ENCODE measurements at places on chromosomes 3 and 15.

DNA sequence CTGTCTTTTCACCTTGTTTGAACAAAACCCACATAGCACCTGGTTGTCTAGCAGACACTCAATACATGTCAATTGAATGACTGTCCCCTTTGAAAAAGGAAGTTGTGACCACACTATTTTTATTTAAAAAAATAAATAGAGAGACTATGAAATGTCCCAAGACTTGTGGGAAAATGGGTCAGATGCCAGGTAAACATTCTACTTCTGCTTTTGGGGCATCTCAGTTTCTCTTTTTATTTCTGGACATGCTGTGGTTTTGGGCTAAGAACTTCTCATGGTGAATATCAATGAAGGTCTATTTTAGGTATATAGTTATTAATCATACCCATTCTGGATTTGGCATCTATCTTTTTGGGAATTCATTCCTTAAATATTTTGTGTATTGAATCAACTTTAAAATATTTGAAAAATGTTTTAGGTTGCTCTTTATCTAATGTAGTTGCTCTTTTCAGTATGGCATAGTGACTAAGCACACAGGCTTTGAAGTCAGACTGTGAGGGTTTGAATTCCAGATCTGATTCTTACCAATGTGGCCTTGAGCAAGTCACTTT, 4.4 kb downstream of the TMEM45A start:
- peak; percentile 57 for DNase-seq

DNA sequence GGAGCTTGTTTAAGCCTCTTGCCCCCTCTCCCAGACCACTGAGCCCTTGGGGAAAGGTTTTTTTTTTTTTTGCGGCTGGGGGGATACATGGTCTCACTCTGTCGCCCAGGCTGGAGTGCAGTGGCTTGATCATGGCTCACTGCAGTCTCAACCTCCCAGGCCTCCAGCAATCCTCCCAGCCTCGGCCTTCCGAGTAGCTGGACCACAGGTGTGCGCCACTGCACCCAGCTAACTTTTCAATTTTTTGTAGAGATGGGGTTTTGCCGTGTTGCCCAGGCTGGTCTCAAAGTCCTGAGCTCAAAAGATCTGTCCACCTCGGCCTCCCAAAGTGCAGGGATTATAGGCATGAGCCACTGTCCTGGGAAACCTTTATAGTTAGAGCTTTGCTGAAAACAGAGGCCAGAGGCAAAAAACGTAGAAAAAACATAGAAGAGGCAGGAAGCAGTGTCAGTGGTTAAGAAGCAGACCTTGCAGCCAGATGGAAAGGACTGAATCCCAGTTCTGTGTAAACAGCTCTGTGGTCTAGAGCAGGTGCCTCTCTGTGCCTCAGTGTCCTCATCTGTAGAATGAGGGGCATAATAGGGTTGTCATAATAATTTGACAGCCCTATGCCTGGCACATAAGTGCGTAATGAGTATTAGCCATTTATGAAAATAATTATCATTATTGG, 33.1 kb downstream of the CMTM7 start:
- DNase-seq: no peak

DNA sequence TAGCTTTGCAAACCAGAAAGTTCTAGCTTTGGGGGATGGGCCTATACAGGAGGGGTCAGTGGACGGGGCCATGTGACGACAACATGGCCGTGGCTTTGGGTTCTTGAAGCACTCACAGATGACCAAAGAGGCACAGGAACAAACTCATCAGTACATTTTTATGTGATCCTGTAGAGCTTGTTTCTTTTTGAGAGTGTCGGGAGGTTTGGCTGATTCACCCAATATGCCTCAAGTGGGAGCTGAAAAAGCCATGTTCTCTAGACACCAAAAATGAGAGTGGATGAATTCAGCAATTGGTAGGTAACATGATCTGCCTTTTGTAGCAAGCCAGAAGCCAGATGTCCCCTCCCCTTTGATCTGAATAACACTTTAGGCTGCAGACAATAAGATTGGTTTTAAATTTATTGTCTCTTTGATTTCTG, 30.1 kb downstream of the GREM1 start:
- peak; percentile 15 for DNase-seq

- DNase-seq: no peak
Observed at GRCh38 chr3:136856665-136857064, 5.3 kb upstream of the NCK1 start.

DNA sequence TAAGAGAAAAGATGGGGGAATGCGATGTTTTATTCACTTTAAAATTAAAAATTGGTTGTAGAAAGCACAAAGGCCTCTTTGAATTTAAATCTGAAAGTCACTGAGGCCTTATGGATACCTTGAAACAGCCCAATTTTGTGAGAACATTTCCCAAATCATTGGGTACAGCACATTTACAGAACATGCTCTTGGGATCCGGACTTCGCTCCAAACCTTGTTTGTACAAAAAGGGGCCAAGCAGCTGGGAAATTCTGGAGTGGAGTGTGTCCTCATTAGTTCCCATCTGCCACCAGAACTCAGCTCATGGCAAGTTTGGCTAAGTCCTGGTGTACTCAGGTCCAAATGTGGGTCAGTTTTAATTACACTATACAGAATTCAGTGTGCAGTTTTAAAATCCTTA, 254.2 kb downstream of the ZBTB20 start:
- no peak for DNase-seq

DNA sequence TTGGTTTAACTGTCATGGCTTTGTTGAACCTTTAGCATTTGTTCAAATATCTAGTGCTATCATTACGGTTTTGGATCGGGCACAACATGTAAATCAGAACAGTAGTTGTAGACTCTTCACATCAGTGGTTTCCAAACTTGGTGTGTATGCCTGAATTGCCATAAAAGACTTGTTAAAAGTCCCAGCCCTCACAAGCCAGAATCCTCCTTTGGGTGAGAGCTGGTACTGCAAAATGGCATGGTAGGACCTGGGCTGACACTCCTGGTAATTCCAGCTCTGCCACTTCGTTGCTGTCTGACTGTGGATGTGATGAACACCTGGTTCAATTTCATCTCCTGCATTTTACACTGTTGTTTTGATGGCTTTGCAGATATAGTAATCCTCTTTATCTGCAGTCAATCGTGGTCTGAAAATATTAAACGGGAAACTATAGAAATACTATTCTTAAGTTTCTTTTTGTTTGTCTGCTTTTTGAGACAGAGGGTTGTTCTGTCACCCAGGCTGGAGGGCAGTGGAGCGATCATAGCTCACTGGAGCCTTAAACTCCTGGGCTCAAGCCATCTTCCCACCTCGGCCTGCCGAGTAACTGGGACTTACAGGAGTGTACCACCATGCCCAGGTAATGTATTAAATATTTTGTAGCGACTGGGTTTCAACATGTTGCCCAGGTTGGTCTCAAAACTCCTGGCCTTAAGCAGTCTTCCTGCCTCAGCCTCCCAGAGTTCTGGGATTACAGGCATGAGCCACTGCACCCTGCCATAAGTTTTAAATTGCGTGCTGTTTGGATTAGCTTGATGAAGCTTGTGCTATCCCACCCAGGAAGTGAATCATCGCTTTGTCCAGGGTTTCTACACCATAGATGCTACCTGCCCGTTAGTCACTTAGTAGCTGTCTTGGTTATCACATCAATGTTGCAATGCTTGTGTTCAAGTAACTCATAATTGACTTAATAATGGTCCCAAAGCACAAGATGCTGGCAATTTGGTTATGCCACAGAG, 61.6 kb downstream of the RAB7A start:
- DNase-seq: no peak

DNA sequence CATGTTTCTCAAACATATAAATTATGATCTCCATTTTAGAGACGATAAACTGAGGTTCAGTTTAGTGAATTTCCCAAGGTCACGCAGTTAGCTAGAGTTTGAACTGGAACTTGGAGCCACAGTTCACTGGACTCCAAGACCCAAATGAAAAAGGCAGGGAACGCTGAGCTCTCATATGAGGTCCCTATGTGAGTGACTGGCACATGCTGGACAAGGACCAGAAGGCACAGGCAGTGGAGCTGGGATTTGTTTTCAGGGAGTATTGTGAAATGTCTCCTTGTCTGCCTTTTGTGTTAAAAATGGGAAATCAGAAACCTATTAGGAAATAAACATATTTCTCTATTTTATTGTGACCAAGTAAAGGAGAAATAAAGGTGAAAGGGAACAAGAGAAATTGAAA, 63.5 kb downstream of the MESD start:
- DNase-seq: peak; percentile 16

- DNase-seq: no peak
Observed at GRCh38 chr15:61243983-61244593, 15.0 kb upstream of the RORA start.

- peak; percentile 64 for DNase-seq
Observed at GRCh38 chr3:187264021-187264420, 27.5 kb downstream of the MASP1 start.

DNA sequence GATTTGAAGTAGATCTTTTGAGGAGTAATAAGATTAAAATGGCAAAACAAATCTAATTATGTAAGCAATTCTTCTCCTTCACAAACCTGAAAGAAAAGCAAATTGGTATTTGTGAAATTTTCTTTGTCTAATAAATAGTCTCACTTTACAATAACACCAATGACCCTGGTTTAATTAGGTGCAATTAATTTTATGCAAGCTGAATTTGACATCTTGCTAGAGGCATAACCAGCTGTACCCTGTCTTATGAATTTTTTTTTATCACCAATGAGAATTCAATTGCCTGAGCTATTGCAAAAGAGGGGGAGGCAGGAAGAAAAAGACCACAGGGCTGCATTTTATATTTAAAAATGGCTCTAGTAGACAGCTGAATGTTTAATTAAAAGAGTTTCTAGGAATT, 113.5 kb upstream of the IL12A start:
- DNase-seq: no peak

- no peak for DNase-seq
Observed at GRCh38 chr15:48467801-48468200, 136.6 kb downstream of the DUT start.

DNA sequence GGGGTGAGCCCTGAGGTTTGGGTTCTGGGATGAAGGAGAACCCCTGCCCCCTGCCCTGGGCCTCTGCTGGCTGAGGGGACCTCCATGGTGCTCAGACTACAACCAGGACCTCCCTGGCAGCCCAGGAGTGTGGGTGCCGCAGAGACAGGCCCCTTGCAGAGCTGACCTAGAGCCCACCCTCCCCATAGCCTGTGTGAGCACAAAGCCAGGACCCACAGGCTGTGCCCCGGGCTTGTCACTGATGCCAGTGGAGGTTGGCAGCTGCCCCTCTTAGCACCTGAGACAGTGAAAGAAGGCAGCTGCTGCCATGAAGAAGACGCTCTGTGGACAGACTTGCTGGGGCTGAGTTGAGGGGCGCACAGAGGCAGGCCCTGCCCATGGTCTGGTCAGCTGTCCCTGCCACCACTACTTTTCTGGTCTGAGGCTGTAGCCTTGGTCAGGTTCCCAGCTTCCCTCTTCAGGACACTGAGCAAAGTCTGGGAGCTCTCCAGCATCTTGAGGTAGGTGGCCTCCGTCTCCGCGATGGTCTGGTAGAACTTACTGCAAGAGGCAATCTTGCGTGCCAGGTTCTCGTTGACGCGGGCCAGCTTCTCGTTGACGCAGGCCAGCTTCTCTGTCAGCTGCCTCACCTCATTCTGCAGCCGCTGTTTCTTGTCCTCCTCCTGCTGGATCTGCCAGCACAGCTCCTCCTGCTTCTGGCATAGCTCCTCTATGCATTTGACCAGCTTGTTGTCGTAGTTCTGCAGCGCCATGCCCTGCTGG, 23.0 kb downstream of the USP4 start:
- DNase-seq: no peak

GRCh38 chr3:169104972-169105371, 558.5 kb downstream of the MECOM start:
- DNase-seq: peak; percentile 70

GRCh38 chr15:101322854-101323477, 27.9 kb upstream of the SNRPA1 start:
- DNase-seq: no peak

DNA sequence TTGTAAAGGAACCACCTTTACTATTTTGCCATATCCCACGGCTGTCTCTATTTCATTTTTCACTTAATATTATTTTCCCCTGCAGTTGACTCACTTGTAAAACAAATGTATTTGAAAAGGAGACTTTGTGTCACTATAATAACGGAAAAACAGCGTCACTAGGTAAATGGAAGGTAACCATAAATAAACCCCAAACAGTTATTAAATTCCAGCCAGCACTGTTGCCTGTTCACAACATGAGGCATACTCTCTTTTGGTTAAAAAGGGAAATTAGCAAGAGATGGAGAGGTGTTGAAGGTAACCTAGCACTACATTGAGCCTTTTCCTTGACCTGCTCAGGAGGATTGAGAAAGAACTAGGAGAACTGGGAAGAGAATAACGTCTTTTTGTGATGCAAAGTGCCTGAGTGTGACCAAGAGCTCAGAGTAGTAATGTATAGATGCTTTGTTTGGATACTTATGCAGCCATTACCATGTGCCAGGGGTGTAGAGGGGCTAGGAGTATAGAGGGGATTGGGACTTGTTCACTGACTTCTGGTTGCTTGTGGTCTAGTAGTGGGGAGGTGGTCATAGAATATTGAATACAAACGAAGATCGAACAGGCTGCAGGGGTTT, 19.6 kb downstream of the FLNB start:
- DNase-seq: no peak

DNA sequence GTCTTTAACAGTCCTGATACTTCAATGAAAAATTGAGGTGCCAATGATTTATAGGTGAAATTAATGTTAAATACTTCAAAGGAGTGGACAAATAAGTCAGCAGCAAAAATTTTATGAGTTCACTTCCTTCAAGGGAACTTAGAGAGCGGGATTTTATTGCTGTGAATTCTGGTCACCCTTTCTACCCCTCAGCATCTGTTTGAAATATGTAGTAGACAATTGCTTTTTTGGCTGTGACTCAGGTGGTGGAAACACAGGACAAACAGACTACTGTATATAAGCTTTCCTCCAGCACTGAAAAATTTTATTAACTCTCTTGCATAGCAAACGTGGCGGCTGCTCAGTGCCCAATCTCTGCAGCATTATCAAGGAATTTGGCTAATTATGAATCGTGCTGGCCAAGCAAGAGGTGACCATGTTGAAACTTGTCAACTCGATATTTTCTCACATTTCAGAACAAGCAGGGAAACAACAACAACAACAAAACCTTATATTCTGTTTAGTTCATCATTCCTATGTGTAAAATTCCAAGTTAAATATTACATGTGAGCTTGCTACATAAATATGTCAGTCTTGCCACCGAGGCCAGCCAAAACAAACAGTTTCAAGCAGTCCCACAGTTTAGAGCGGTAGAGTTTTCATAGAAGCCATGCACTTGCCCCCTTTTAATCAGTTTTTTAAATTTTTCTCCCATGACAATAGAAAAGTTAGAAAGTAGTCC, 420.2 kb downstream of the FOXP1 start:
- DNase-seq: no peak

DNA sequence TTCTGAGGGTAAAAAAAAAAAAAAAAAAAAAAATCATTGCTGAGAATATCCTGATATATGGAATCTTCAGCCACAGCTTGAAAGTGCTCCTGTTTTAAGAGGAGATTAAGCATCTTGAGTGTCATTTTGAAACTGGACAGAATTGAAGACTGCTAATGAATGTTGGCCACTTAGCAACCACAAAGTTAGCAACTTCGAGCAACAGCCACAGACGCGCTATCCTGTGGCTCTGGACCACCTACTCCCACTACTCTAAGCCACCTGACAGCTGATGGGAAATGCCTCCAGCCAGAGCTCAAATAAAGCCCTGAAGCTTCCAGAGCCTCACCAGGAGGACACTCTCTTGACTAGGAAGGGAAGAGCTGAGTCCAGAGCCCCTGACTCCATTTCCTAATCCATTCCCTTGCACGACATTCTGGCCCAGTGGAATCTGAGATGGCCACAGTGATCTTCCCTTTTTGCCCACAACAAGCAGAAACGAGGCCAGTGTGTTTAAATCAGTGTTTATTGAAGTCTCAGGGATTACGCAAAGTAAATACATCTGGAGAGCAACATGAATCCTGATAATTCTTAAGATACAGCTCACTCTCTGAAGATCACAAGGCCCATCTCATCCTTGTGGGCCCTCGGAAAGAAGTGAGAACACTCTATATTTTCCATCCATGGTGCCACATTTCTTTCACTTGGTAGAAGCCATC, 58.6 kb downstream of the TMEM212 start:
- DNase-seq: no peak
